Urinary bladder (tissue), 4 donors: ENCODE measurements at places on chromosomes 1 and 21. TPM values are rescaled to one million over a fixed set of nuclear protein-coding genes. Genes with fewer than 3 reads are reported as not detected.

The OR2L2 gene
- 0.01 TPM for polyA plus RNA-seq

The ST6GALNAC5 gene
- polyA plus RNA-seq = 10.9 TPM

The ZNF281 gene
- polyA plus RNA-seq = 6.4 TPM

The S100A7A gene
- polyA plus RNA-seq = not detected

The SERPINC1 gene
- 1.4 TPM for polyA plus RNA-seq

The CFHR4 gene
- polyA plus RNA-seq = 0.04 TPM

GRCh38 chr1:12177999-12178441 lies 11.2 kb downstream of the TNFRSF1B start:
- no peak for DNase-seq

DNA sequence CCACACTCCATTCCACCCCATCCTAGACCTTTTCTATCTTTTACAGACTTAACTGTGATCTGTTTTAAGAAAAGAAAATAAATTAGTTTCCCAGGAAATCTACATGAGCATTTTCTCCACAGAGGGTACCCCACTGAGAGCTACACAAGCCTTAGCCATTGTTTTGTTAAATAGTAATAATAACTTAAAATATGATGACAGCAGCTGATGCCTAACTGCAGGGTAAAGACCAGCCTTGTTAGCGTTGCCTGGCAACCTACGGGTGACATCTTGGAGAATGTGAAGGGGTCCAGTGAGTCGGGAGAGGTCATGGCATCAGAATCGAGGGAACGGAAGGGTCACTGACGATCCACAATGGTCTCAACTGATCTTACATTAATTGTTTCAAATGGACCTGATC lies 233.2 kb upstream of the PBX1 start:
- no peak for DNase-seq

DNA sequence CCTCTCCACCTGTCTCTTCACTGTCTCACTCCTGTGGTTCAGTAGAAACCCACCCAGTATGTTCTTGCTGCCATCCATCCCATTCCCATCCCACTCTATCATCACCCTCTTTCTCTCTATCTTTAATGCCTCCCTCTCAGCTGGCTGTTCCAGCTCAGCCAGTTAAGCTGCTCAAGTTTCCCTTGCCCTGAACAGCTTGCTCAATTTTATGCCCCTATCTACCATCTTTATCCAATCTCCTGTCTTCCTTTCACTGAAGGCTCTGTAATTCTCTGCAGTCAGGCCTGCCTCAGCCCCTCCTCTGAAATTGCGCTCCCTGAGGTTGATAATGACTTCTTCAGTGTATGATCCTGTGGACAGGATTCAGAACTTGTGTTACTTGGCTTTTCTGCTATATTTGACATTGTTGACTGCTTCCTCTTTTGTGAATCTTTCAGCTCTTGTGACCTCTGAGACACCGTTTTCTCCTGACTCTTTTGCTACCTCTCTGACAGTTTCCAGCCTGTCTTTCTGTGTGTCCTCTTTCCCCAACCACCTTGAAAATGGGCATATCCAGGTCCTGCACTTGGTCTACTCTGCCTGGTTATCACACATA lies 13.9 kb upstream of the BCAR3 start:
- no peak for DNase-seq

GRCh38 chr1:118461154-118461553 lies 276.1 kb upstream of the SPAG17 start:
- DNase-seq = no peak

- DNase-seq = no peak
Measured at GRCh38 chr1:53067886-53068285, 5.9 kb downstream of the PODN start.

GRCh38 chr1:113141650-113142473 lies 68.9 kb downstream of the LRIG2 start:
- DNase-seq = no peak

DNA sequence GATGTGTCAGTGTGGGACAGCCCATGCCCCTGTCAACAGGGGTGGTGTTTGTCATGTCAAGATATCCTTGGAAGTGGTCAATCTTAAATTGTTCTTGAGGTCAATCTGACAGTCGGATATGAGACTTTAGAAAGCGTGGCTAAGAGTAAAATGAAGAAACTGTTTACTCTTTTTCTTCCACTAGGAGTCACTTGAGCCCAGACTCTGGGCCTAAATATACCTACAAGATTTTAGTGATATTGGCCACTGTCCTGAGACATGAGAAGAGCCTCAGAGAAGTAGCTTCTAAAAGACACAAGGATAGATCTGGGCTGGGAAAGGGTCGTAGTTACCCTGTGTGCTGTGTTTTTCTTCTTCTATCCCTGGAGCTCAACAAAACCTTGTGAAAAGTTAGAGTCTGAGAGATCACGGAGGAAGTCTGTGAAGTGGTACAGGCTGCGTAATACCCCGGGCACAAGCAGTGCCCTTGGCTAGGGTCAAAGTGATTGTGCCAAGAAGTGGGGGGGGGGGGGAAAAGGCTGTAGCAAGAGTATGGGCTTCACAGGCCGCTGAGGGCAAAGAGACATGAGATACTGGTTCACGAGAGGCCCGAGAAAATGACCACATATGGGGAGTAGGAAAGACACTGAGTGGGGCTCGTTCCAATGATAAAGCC lies 355.2 kb upstream of the GREM2 start:
- no peak for DNase-seq

DNA sequence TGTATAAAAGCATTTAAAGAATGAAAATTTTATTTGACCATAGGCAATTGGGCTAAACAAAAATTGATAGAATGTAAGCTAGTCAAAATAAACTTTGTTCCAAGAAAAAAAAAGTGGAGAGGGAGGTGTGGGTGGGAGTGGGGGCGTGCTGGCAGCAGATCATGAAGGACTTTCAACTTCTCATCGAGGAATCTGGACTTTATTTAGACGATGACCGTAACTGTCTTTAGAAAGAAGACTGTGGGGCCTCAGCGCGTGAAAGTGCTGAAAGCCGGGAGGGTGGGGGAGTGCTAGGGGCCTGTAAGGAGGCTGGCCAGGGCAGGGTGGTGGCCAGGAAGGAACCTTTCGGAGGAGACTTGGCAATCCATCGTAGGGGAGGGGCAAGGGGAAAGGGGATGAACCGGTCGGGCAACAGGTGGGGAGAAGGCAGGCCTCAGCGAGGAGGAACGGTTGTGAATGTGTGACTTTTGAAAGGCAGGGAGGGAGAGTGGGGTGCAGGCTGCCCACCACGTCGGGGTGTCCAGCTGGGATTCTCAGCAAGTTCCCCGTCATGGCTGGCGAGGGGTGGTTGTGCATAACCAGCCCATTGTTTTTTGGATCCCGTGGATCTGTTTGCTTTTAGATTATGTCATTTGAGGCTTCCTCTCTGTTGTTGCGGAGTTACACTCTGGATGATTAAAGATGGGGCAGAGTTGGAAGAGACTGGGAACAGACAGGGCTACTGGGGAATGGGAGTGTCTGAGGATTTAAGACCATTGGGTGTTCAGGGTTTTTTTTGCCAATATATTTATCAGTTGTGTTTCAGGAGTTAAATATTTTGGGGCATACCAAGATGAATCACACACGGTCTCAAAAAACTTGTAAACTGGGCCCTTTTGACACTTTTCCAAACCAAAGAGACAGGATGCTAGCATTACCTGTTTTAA lies 35.5 kb downstream of the HUNK start:
- no peak for DNase-seq

- no peak for DNase-seq
Measured at GRCh38 chr1:103561643-103562395, 9.6 kb upstream of the AMY2B start.

GRCh38 chr1:180946541-180947498 lies 34.1 kb downstream of the KIAA1614 start:
- no peak for DNase-seq

GRCh38 chr1:31717341-31717740 lies 13.5 kb upstream of the COL16A1 start:
- DNase-seq = no peak

GRCh38 chr1:191255354-191256054 lies 777.8 kb upstream of the BRINP3 start:
- DNase-seq = no peak

DNA sequence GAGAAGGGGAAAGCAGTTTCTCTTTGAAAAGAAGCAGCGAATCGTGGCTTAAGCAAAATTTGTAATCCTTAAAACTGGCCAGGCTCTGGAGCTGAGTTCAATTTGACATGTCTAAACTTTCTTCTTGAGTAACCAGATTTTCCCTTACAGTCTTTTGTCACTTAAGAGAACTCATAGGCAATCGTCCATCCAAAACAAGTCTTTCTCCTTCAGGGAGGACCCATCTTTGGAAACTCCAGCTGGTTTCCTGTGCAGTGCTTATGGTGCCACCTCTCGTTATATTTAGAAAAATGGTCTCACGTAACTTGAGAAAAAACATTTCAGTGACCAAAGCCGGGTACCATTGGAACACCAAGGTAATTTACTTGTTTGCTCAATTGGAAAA lies 1.8 kb upstream of the PTTG1IP start:
- DNase-seq = no peak

- no peak for DNase-seq
Measured at GRCh38 chr1:180000575-180000974, 46.0 kb downstream of the CEP350 start.
